ENCODE measurements at places on chromosomes 5 and 9. TPM values are rescaled to one million over a fixed set of nuclear protein-coding genes. Genes with fewer than 3 reads are reported as not detected.

Gene ANKRA2
- total RNA-seq: 8.5 TPM

Gene TAF11L10
- total RNA-seq: 0.53 TPM

Gene GALNT12
- total RNA-seq: 38.1 TPM

Gene MYOT
- total RNA-seq: not detected

Gene CDX1
- not detected for total RNA-seq

Gene MARCOL
- not detected for total RNA-seq

Gene SLCO6A1
- total RNA-seq: not detected

Gene DCP2
- 111 TPM for total RNA-seq

- no peak for DNase-seq
Observed at GRCh38 chr5:149999866-150000255, 593 bp downstream of the TIGD6 start.

GRCh38 chr9:134410835-134411217 lies 84.6 kb downstream of the RXRA start:
- DNase-seq: no peak

DNA sequence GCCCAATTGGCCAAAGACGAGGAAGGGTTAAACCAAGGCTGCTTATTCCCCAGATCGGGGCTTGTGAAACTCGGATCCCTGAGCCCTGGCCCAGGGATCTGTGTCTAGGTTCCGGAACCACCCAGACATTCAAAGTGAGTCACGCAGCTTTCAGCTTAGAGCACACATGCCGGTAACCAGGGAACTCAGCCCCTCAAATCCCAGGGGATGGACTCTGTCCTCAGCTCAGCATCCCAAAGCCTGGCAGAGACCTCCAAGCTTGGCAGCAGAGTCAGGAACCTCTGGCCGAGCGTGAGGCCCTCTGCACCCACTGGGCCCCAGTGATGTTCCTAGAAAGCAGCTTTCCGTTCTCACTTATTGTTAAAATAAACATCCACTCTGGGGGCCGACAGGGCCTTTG lies 5.1 kb downstream of the PNPLA7 start:
- no peak for DNase-seq

DNA sequence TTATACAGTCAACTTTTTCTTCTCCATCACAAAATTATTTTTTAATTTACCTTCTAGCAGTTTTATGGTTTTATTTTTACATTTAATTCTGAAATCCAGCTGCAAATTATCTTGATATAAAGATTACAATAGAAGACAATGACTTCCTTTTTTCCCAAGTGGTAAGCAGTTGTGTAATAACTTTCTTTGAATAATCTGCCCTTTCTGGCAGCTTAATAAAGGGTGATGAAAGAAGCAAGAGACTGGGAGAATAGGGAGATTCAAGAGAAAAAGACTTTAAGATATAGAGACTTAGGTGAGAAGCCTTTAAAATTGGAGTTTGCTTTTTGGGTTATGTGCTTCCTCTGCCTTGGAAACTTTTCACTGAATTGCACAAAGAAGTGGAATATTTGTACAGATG lies 100.4 kb upstream of the FREM1 start:
- no peak for DNase-seq

- DNase-seq: peak; percentile 97
Observed at GRCh38 chr9:97502984-97503861, 1.8 kb downstream of the TMOD1 start.

GRCh38 chr5:150073086-150073625 lies 13.2 kb downstream of the CSF1R start:
- no peak for DNase-seq

DNA sequence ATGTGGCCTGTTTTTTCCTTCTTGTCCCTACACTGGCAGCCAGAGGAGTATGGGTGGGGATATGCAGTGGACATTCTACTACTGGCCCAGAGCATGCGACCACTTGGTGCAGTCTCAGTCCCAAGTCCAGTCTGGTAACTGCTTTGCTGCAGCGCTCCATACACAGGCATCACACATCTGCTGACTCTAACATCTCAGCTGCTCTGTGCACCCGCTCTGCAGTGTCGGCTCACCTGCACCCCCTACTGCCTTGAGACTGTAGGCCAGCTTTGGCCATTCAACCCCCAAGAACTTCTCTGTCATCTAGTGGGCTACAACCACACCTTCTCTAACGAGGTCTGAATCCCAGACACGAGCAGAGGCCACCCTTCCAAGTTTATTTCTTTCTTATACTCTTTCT lies 46.4 kb upstream of the SLCO6A1 start:
- peak; percentile 6 for DNase-seq

DNA sequence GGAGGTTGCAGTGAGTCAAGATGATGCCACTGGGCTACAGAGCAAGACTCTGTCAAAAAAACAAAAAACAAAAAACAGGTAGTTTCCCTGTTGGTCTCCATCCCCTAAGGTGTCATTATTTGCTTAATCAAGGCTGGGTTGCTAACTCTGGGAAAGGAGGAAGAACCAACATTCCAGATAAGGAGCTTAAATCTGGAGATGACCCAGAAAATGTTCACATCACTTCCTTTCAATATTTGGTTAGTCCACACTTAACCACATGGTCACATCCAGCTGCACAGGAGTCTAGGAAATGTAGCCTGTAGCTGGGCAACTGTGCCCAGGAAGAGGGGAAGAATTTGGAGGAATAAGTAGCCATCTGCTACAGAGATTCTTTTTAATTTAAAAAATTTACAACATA lies 25.9 kb upstream of the MEGF9 start:
- DNase-seq: no peak

DNA sequence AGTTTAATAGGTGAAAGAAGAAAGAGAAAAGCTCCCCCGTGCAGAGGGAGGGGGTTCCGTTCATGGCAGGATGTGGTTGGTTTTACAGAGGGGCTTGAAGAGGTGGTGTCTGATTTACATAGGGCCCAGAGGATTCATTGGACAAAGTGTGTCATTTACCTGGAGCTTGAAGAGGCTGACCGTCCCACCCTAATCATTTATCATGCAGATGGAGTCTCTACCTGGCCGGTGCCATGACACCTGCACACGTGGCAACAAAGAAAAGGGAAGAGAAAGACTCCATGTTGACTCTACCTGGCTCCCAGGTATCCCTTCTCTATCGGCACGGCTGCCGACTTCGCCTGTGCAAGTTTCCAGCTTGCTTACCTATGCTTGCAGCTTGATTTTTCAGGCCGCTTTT lies 35.3 kb upstream of the PRRC2B start:
- DNase-seq: no peak

DNA sequence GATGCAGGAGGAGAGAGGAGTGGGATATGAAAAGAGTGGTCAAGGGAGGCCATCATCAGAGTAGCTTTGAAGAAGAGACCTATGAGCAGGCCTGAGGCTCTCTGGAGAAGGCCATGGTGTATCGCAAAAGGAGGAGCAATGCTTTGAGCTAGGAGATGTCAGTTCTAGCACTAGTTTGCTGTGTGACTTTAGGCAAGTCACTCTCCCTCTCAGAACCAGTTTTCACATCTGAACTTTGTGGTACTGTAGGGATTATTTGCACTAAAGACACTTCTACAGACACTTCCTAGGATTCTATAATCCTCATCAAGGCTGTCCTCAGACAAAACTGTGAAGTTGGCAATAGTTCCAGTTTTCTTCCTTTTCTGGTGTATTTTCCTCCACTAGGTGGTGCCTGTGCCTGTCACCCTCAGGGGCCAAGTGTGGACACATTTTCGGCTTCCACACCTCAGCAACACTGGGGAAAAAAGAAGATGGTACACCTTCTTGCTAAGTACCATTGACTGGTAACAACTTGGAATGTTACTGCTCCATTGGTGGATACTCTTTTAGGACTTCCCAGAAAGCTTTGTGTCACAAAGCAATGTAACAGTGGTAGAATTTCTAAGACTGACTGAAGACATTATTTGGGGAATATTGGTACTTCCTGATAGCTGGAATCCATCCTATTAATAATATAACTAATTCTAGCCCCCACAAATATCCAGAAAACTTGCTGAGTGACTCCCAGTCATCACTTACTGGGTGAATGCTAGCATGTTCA lies 9.9 kb downstream of the PAPPA start:
- peak; percentile 20 for DNase-seq

GRCh38 chr9:96135076-96135752 lies 166.8 kb downstream of the HSD17B3 start:
- DNase-seq: no peak

- DNase-seq: peak; percentile 37
Observed at GRCh38 chr9:122051351-122052321, 41.5 kb downstream of the TTLL11 start.

DNA sequence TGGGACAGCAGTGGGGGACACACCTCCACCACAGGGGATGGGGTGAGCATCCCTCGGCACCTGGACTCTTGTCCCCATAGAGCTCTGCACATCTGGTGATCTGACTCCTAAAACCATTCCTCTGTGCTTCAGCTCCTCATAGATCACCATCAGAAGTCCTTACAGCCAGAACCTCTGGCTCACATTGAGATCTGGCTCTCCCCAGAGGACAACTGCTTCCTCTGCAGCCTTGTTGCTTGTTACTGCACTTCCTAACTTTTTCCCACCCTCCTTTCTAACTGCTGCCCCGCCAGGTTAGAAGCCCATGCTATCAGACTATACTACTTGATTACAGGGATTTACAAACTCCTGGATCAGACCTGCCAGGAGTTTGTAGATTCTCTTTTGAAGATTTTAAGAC lies 64.5 kb downstream of the ARSB start:
- DNase-seq: no peak

DNA sequence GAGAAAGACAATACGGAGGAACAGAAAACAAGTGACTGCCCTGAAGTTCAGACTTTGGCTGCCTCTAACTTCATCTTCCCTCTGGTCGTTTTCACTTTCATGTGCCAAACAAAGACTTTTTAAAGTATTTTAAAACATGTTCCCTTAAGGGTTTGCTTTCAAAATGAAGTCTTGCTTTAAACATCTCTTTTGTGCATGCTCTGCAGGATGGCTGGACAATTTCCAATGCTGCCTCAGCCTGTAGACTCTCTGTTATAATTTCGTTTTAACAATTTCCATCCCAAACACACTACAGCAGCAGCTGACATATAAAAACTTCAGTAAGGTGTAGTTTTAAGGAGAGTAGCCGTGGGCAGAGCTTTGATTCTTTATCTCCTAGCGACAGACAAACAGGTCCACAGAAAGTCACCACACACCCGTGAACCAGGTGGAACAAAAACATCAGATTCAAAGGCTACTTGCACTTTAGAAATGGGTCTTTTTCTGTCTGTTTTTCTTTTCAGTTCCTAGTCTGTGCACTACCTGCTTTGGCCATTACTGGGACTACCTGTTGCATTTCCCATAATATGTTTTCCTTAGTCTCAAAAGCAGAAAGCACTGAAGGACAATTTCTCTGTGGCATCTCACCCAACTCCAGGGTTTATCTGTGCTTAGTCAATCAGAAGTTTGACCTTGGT lies 308.9 kb downstream of the DTWD2 start:
- no peak for DNase-seq

- DNase-seq: no peak
Observed at GRCh38 chr5:154480847-154481246, 2.8 kb upstream of the HAND1 start.

- DNase-seq: no peak
Observed at GRCh38 chr5:25662610-25663009, 1017.8 kb upstream of the CDH10 start.

DNA sequence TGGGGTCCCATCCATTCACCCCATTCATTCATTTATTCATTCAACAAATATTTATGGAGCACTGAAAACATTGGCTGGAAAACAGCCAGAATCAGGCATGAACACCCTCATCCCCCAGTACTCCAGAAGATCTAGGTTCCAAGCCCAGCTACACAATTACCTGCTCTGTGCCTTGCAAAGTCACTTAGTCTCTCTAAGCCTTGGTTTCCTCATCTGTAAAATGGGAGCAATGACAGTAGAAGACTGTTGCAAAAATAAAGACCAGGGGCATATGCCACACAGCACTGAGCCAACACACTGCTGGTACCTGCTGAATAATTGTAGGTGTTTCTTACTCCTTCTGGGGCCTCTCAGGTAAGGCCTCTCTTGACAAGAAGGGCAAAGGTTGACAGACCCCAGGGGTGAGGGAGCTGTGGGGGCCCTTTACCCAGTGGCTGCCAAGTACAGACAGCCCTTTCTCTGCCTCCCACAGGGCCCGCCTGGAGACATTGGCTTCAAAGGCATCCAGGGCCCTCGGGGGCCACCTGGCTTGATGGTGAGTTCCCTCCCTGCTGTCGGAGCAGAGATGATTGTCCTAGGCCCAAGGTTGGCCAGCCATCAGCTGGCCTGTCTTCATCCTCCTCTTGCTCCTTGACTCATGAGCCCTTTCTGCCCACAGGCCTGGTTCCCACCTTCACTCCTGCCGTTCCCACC lies 22.6 kb upstream of the ORM1 start:
- DNase-seq: no peak

- DNase-seq: no peak
Observed at GRCh38 chr5:126741361-126741760, 35.6 kb upstream of the LMNB1 start.

DNA sequence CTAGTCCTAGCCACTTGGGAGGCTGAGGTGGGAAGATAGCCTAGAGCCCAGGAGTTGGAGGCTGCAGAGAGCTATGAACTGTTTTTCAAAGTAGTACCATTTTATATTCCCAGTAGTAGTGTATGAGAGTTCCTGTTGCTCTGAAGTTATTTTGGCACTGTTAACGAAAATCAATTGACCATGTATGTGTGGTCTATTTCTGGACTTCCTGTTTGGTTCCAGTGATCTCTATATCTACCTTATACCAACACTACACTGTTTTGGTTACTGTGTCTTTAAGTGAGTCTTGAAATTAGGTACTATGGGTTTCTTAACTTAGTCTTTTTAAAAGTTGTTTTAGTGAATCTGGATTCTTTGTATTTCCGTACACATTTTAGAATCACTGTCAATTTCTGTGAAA lies 13.6 kb downstream of the SLF1 start:
- no peak for DNase-seq

- no peak for DNase-seq
Observed at GRCh38 chr9:135032041-135032835, 55.2 kb upstream of the OLFM1 start.

- peak; percentile 94 for DNase-seq
Observed at GRCh38 chr9:128150594-128151308, 1.5 kb downstream of the LCN2 start.

- no peak for DNase-seq
Observed at GRCh38 chr5:154254896-154255295, 64.4 kb downstream of the GALNT10 start.

DNA sequence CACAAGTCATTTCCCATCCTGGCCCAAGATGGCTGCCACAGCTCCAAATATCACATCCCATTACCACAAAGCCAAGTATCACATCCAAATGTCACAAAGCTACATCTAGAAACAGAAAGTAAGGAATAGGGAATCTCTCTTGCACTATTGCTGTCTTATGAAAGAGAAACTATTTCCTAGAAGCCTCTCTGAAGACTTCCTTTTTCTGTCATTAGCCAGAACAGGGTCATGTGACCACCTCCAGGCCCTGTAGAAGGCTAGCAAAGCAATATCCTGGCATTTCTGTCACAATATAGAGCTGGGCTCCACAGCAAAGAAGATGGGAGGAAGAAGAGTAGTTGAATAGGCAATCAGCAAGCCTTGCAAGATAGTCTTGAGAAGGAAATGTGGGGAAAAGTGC lies 99.2 kb downstream of the SH3TC2 start:
- DNase-seq: no peak

DNA sequence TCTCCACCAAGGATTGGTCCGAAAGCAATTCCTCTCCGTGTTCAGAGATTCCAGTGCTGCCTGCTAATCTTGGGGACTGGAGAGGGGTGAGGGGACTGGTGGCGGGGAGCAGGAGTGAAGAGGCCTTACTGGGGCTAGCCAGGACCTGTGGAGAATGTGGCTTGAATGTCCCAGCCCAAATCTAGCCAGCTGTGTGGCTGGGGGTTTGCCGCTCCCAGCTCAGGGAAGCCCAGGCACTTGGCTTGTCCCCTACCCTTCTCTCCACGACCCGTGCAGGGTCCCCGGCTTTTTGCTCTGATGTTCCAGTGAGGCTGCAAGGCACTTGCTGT lies 2.4 kb downstream of the N4BP3 start:
- no peak for DNase-seq

All from K562 (cell line).